GM12892 (cell line): ENCODE measurements at places on chromosomes 7 and 10.
A peak's percentile ranks its signal among the peaks of the same experiment; 100 is the strongest.

DNA sequence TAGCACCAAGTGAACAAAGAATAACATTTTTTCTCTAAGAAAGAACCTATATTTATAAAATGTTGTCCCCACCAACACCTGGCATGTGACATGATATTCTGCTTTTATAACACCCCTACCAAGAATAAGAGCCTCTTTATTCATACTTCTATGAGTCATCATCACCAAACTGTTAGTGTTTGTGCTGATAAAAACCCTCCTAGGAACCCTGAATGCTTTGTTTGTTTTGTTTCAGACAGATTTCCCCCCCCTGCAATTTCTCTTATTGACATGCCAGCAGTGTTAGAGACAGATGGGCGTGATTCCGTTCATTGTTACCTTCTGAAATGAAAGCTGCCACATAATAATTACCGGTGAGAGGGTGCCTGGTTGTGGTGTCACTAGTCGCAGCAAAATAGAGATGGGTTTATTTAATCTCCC, 651.1 kb downstream of the SORCS1 start:
- no peak for DNase-seq

DNA sequence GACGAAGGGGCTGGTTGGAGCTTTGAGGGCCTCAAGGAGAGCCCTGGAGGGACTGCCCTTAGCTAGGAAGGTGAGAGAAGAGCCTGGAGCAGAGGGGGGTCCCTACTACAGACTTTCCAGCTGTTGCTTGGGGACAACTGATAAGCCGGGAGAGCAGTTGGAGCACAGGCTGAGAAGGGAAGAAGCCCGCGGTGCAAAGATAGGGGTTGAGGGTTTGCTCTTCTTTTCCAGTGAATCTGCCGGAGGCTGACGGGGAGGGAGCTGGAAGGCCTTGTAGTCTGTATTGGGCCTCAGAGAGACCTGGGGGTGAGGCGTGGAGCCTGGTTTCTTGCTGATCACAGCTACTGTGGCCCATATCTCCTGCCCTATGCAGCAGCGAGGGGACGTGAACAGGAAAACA, 23.7 kb downstream of the CYP26A1 start:
- DNase-seq: no peak

DNA sequence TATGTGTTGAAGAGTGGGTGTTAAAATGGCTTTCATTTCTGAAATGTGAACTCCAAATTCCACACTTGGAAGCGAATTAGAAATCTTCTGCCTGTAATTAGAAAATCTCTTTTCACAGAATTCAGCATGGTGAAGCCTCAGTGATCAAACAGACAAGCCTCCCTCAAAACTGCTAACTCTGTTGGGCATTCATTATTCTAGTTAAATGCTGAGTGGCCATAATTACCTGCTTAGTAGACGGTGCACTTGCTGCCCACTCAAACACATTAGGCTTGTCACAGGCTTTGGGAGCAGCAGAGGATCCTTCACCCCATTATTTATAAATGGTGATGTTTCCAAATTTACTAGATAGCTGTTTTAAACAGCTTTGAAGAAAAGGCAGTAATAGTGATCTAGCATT, 177.2 kb upstream of the PCLO start:
- DNase-seq: no peak

- no peak for DNase-seq
These were observed 15.8 kb upstream of the LIPN start for GRCh38 chr10:88744002-88744401.

DNA sequence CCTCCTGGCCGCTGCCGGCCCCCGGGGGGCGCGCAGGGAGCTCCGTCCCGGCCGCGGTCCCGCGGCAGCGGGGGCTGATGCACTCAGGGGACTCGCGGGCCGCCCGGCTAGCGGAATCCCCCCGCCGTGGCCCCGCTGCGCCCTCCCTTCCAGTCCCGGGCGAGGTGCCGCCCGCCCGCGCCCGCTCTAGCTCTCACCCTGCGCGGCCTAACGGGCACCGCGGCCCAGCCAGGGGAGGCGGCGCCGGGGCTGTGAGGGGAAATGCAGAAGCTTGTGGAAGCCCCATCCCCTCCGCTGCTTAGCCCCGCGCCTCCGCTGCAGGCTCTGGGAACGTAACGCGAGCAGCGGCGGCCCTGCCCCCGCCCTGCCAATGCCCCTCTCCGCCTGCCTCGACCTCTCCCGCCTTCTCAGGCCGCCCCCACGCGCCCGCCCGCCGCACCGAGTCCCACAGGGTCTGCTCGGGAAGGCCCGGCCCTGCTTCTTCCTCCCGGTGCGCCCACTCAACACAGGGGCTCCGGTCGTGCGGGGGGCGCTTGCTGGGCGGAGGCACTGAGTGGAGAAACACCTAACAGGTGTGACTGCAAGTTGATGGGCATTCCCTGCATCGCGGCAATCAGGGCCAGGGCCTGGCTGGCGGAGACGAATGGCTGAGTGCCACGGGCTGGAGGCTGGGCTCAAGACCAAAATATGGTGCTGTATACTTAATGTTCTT, 384 bp upstream of the TMEM229A start:
- peak; percentile 11 for DNase-seq

DNA sequence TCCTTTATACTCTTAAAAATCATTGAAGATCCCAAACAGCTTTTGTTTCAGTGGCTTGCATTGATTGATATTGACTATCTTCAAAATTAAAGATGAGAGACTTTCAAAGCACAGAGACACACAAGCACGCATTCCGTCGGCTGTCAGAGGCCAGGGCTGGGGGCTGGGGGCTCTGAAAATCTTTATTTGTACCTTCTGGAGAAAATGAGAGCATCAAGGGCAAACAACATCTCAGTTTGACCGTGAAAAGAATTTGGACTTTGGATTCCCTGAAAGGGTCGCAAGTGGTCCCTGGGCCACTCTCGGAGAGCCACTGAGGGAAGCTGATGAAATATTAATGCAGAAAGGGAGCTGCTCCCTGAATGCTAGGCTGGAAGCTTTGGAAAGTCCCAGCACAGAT, 96.4 kb downstream of the CHST15 start:
- no peak for DNase-seq

DNA sequence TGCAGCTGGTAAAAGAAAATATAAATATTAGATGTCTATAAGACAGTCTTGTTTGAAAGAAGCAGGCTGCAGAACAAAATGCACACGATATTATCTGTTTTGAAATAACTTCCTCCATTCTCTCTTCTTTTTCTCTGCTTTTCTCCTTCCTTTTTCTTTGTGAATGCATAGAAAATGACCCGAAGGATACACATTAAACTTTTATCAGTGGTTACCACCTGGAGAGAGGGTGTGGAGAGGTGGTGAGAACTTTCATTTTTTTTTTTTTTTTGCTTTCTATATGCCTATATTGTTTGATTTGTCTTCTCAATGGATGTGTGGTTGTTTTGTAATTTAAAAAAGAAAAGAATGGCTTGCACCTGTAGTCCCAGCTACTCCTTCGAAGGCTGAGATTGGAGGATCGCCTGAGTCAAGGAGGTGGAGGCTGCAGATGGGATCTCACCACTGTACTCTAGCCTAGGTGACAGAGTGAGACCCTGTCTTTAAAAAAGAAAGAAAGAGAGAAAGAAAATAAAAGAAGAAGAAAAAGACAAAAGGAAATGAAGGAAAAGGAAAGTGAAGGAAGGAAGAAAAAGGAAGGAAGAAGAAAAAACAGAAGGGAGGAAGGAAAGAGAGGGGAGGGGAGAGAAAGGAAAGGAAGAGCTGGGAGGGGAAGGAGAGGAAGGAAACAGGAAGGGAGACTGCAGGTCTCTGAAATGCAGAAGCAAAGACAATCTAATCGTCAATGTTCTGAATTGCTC, 64.4 kb downstream of the SAMD9 start:
- no peak for DNase-seq

- no peak for DNase-seq
These were observed 157.0 kb downstream of the PTPN20 start for GRCh38 chr10:47067949-47068940.

DNA sequence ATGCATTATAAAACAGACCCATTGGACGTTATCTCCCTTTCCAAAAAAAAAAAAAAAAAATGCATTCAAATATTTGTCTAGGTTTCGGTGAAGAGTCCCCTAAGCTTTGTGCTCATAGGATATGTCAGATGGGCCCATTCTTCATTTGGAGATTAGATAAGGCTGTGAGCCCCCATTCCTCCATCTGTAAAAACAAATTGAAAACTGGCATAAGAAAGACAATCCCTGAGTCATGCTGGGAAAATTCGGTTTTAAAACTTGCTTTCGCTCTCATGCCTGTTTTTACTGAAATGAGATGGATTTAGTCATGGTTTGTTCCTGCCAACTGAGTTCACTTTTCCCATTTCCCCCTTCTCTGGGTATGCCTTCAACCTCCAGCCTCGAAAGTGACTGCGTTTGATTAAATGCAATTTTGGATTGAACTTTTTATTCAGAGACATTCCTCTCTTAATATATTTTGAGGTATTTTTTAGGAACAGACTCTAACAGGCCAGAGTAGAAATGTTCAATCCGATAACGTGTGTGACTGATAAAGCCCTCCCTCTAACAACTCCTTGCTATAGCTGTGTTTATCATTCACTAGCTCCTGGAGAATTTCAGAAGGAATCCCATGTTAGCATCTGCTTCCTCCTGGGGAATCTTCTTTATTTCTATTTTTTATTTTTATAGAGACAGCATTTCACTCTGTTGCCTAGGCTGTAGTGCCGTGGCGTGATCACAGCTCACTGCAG, 190.9 kb upstream of the LYZL2 start:
- no peak for DNase-seq

DNA sequence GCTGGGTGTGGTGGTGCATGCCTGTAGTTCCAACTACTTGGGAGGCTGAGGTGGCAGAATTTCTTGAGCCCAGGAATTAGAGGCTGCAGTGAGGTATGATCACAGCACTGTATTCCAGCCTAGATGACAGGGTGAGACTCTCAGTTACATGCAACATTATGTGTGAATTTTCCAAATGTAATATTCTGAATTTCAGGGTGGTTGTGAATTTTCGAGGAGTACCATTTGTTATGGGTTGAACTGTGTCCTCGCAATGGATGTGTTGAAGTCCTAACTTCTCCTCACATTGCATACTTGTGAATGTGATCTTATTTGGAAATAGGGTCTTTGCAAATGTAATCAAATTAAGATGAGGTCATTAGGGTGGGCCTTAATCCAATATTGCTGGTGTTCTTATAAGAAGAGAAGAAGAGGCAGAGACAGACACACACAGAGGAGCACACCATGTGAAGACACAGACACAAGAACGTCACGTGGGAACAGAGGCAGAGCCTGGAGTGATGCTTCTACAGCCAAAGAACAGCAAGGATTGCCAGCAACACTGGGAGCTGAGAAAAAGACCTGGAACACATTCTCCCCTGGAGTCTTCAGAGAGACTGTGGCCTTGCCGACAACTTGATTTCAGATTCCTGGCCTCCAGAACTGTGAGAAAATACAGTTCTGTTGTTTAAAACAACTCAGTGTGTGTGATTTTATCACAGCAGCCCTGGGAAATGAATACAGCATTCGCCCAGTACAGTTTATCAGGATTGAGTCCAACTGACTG, 91.9 kb downstream of the ZNF783 start:
- DNase-seq: no peak

- no peak for DNase-seq
These were observed 244.2 kb upstream of the YAE1 start for GRCh38 chr7:39321909-39322498.

DNA sequence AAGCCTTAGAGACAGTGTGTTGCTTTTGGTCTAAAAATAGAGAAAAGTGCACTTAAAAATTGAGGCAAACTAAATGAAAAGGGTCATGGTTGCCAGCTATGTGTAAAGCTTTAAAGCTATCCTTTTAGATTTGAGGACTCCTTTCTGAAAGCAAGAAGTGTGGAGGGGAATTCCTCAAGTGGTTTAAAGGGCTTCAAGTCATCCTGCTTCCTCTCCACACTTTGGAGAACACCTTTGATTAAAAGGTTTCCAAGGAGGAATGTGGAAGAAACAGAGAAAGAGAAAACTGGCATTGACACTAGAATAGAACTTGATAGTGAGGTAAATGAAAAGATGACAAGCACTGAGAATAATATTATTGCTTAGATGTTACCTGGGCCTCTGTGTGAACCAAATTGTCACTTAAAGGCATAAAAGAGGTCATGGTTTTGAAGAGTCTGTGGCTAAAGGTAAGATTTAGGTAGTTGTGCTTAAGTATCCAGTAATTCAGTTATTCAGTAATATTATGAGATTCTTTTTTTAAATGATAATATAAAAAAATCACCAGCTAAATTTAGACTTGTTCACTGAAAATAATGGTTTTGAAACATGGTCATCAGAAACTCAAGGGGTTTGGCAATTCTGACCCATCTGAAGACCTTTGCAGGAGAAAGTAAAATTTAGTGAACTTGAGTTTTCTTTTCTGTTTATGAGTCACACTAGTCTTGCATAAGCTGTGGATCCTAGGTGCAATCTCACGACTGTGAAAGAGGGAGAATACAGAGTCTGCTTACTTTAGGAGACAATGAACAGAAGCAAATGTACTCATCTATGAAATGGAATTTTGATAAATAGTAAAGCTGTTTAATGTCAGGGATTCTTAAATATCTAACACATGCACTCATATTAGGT, 466.0 kb downstream of the KIF20B start:
- no peak for DNase-seq

- no peak for DNase-seq
These were observed 82.7 kb upstream of the C1GALT1 start for GRCh38 chr7:7099584-7100014.

GRCh38 chr10:6665847-6666246, 85.8 kb upstream of the PRKCQ start:
- DNase-seq: no peak

DNA sequence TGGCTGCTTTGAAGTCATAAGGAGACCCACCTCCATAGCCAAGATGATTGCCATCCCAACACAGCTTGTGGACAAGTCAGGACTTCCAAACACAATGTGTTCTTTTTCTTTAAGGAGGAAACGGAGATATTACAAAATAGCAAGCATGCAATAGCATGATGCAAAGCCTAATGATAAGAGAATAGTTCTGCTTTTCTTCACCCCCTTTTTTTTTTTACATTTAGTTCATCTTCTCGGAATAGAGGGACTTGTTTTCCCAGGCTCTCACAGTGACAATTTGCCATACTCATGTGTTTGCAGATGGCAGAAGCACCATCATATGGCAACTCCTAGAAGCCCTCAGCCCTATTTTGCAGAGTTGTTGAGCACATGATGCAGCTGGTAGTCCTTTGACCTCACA, 119.8 kb downstream of the ITGB8 start:
- DNase-seq: no peak

DNA sequence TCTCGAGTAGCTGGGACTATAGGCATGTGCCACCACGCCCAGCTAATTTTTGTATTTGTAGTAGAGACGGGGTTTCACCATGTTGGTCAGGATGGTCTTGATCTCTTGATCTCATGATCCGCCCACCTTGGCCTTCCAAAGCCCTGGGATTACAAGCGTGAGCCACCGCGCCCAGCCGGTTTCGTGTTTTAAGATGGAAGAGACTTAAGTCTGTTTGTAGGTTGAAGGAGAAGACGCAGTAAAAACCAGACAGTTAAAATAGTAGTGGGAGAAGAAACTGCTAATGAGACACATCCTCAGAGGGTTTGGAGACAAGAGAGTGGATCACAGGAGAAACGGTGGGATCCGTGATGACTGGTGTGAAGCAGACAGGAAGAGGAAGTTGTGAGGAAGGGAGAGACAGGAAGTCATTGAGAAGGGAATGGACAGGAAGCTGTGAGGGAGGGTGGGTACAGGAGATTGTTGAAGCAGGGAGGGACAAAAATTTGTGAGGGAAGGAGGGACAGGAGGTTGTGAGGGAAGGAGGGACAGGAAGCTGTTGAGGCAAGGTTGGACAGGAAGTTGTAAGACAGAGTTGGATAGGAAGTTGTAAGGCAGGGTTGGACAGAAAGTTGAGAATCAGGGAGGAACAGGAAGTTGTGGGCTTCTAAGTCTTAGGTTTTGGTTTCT, 115.5 kb downstream of the WDFY4 start:
- no peak for DNase-seq
